NCI-H524 (cell line): ENCODE measurements at places on chromosomes 5 and 9.
A peak's percentile ranks its signal among the peaks of the same experiment; 100 is the strongest.

DNA sequence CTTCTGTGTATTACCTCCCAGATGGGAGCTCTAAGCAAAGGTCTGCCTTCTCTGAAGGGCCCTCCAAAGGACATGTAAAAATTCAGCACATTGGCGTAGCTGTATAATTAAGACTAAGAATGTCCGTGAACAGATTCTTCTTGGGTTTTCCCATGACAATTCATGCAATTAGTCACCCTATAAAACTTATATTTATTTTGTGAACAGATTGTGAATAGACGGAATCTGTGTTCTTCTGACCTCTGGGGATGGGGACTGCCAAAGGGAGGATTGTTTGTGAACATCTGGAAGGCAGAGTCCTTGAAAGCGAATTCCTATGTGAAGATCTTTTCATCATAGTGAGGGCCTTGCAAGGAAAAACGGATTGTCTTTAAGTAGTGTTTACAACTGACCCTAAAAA lies 111.3 kb downstream of the EGFLAM start:
- peak; percentile 56 for DNase-seq

- no peak for DNase-seq
Observed at GRCh38 chr9:107615321-107615720, 125.8 kb upstream of the KLF4 start.

GRCh38 chr5:73096239-73096575 lies 24.2 kb upstream of the TMEM171 start:
- no peak for DNase-seq

DNA sequence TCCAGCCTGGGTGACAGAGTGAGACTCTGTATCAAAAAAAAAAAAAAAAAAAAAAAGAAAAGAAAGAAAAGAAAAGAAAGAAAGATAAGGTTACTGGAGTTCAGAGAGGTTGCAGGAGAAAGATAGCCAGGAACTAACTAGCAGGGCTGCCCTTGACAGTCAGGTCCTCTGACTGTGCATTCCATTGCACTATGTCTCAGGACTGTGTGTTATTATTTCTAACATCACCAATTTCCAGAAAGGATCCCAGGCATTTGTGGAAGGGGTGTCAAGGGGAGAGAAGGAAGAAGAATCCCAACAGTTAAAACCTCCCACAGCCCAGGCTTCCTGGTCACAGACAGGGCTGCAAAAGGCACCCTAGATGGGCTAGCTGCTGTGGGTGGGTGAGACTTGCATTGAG lies 25.1 kb downstream of the KLF4 start:
- DNase-seq = no peak

GRCh38 chr5:89071941-89072331 lies 189.0 kb upstream of the MEF2C start:
- DNase-seq = no peak

GRCh38 chr5:10478436-10478835 lies 36.8 kb downstream of the ROPN1L start:
- no peak for DNase-seq

- no peak for DNase-seq
Observed at GRCh38 chr5:133122711-133123110, 70.9 kb downstream of the HSPA4 start.

GRCh38 chr9:99035313-99035712 lies 69.6 kb upstream of the TGFBR1 start:
- no peak for DNase-seq

- DNase-seq = no peak
Observed at GRCh38 chr5:179158556-179158955, 98.4 kb downstream of the ZNF354C start.

GRCh38 chr5:133357758-133358157 lies 254.6 kb downstream of the FSTL4 start:
- no peak for DNase-seq

DNA sequence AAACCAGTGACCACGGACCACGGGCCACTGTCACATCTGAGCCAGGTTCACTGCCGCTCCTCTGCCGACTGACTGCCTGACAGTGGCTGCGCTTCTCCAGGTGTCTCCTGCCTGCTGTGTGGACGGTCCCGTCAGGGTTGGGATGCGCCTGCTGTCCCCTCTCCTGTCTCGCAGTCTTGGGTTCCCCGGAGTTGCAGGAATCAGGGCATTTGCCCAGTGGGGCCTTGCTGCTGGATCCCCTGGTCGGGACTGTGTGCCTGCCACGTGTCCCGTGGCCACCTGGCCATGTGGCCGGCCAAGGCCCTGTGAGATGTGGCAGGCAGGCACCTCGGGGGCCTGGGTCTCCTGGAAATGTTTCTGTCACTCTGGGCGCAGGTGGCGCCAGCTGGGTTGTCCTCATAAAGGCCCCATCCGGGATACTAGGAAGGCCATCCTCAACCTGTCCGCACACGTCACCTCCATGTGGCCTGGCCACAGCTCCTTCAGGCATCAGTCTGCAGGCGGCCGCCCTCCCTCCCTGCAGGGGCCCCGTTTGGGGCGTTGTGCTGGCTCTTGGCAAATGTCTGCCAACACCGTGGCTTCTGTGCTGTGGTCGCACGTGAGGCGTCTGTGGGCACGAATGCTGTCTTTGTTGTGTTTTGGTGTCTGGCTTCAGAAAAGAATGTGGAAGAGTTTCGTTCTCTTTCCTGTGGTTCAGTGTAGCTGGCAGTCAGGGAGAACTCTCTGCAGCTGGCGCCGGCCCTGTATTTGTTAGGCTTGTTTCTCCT lies 6.4 kb upstream of the TOR4A start:
- no peak for DNase-seq
